Naive thymus-derived CD8-positive, alpha-beta T cell (primary cell): ENCODE measurements at places on chromosomes 7 and 10. TPM values are rescaled to one million over a fixed set of nuclear protein-coding genes. Genes with fewer than 3 reads are reported as not detected.

FGFR2 gene
- not detected for total RNA-seq

- DNase-seq = no peak
- H3K36me3 ChIP-seq = no peaks in the 10 kb centered on the region
- H3K27me3 ChIP-seq = no peaks in the 10 kb centered on the region
- H3K27ac ChIP-seq = no peak overlapping the region
- no peaks in the 10 kb centered on the region for H3K4me1 ChIP-seq
Measured at GRCh38 chr7:71784180-71784579, 628.0 kb downstream of the CALN1 start.

- H3K4me1 ChIP-seq = no peaks in the 10 kb centered on the region
- H3K27ac ChIP-seq = no peak overlapping the region
- H3K27me3 ChIP-seq = no peaks in the 10 kb centered on the region
- no peaks in the 10 kb centered on the region for H3K36me3 ChIP-seq
- no peak for DNase-seq
- H3K4me3 ChIP-seq = no peak overlapping the region
Measured at GRCh38 chr10:94853065-94853464, 85.4 kb upstream of the CYP2C9 start.

CCL24 gene
- not detected for total RNA-seq

DNA sequence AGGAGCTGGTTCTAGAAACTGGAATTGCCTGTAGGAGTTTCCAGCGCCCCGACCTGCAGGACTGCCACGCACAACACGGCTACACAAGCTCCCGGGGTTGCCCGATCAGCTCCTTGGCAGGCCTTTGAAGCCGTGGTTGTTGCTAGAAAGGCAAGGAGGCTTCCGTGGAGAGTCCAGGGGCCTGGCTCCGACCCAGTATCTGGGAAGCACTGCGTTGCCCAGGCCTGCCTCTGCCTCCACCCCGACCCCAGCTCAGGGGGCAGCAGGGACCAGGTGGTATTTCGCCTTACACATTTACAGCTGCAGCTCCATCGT, 54.4 kb downstream of the PROSER2 start:
- H3K27ac ChIP-seq = no peak overlapping the region
- no peak for DNase-seq
- H3K4me3 ChIP-seq = no peak overlapping the region
- peaks cover 20% of the 10 kb centered on the region for H3K4me1 ChIP-seq
- peaks cover 3% of the 10 kb centered on the region for H3K27me3 ChIP-seq

- peak overlapping the region; percentile 96 for H3K27ac ChIP-seq
- H3K4me1 ChIP-seq = peaks cover 83% of the 10 kb centered on the region
- DNase-seq = no peak
- no peaks in the 10 kb centered on the region for H3K36me3 ChIP-seq
- no peaks in the 10 kb centered on the region for H3K27me3 ChIP-seq
Measured at GRCh38 chr7:44977959-44978335, 868 bp downstream of the MYO1G start.

CYP3A7 gene
- not detected for total RNA-seq

DNA sequence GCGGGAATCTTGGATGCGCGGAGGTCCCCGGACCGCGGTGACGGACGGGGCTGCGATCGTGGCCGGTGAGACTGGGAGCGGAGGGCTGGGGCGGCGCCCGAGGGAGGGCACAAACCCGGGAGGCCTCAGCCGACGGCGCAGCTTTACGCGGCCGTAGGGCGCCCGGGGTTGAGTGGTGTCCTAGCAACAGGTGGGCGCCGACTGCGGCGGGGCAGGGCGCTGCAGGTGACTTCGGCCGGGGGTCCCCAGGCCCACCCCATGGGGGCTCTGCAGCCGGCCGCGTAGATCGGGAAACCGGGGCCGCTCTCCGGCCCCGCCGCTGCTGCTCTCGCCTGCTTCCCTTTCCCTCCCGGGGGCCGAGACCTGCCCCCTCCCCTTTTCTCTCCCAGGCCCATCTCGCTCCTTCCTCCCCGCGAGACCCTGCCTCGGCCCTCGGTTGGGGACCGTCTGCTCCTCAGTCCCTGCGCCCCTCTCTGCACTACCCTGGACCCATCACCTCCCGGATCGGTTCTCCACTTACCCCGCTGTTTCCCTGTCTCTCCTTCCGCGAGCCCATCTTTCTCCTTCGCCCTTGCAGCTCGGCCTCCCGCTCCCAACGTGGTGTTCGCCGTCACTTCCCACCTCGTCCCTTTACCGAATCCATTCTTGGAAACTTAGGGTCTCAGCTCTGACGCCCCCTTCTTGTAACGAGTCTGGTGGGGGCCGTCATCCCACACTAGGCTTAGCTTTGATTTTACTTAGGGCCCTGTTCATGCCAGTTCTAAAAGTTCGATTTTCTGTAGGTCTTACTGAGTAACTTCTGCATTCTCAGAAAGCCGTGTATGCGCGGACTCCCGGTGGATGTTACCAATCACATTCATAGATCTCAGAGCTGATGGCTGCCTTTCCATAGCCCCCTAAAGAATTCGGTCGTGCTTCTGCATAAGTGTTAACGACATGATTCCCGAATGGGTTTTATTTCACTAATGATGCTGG, 18.5 kb upstream of the ACBD5 start:
- no peaks in the 10 kb centered on the region for H3K36me3 ChIP-seq
- peaks cover 18% of the 10 kb centered on the region for H3K4me1 ChIP-seq
- peak overlapping the region; percentile 91 for H3K4me3 ChIP-seq

GRCh38 chr7:698515-699475, 27.7 kb upstream of the DNAAF5 start:
- no peak for DNase-seq
- no peaks in the 10 kb centered on the region for H3K27me3 ChIP-seq
- peaks cover 32% of the 10 kb centered on the region for H3K36me3 ChIP-seq
- H3K4me3 ChIP-seq = no peak overlapping the region
- H3K4me1 ChIP-seq = peaks cover 7% of the 10 kb centered on the region
- no peak overlapping the region for H3K27ac ChIP-seq

DNA sequence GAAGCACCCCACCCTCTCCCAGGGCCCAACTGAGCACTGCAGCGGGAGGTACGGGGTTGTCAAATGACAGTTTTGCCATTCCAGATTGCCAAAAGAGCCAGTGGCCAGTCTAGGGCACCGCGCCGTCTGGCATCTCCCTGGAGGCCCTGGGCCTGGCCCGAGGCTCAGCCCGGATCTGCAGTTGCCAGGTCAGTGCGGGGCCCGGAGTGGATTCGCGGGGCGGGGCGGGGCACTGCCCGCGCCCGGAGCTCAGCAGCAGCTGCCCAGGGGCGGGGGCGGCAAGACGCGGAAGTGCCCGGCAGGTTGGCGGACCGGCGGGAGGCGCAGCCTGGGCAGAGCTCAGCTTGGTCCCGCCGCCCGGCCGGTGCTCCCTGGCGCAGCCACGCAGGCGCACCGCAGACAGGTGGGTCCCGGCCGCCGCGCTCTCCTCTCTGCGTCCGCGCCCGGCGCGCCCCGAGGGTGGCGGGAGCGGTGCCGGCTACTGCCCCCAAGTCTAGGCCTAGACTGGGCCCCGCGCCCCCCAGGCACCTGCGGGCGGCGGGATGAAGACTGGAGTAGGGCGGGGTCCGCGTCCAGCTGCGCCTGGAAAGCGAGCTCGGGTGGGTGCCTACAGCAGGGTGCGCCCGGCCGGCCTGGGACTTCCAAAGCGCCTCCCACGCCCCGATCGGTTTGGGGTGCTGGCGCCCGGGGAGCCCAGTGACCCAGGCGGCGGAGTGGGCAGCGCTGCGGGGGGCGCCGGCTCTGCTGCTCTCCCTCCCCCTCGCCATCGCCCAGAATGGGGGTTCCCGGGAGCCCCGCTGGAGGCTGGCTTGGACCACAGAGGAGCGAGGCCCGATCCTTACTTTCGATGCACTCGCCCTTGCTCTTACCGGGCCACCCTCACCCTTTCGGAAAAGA, at the start of gene IRF5:
Gene IRF5 (plus strand): TSS at position 281 of the 897 bp plus-strand sequence. CDS start 4,155 bp downstream, outside the sequence.
- peaks cover 29% of the 10 kb centered on the region for H3K27me3 ChIP-seq
- peaks cover 40% of the 10 kb centered on the region for H3K4me1 ChIP-seq
- DNase-seq = no peak
- H3K36me3 ChIP-seq = peaks cover 6% of the 10 kb centered on the region

MARVELD1 gene
- total RNA-seq = 1.1 TPM

RBP3 gene
- total RNA-seq = not detected

DNA sequence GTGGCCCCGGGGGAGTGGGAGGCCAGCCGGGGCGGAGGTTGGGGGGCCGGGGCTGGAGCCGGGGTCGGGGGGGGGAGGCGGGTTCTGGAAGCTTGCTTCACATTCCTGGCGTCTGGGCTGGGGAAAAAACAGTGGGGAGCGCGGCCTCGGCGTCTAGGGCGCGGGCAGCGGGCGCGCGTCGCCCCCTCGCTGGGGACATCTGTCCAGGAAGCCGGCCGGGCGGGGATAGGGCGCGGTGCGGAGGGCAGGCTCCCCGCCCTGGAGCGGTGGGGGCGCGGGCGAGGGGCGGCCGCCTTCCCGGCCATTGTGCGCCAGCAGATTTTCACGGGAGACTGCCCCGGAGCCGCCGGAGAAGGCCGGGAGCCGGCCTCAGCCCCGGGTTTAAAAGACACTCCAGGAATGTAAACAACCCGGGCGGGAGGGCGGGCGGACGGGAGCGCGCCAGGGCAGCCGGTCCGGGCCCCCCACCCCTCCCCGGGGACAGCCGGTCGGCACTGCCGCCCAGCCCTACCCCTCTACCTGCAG, 1.4 kb downstream of the ZMIZ1 start:
- H3K36me3 ChIP-seq = no peaks in the 10 kb centered on the region
- DNase-seq = no peak
- H3K4me3 ChIP-seq = peak overlapping the region; percentile 92
- H3K4me1 ChIP-seq = peaks cover 64% of the 10 kb centered on the region
- H3K27me3 ChIP-seq = no peaks in the 10 kb centered on the region

- H3K36me3 ChIP-seq = no peaks in the 10 kb centered on the region
- DNase-seq = no peak
- no peaks in the 10 kb centered on the region for H3K27me3 ChIP-seq
- H3K27ac ChIP-seq = no peak overlapping the region
- H3K4me3 ChIP-seq = no peak overlapping the region
- no peaks in the 10 kb centered on the region for H3K4me1 ChIP-seq
Measured at GRCh38 chr10:110480387-110480786, 17.3 kb upstream of the DUSP5 start.

PRSS58 gene
- not detected for total RNA-seq

SFTPA2 gene
- total RNA-seq = not detected

DNA sequence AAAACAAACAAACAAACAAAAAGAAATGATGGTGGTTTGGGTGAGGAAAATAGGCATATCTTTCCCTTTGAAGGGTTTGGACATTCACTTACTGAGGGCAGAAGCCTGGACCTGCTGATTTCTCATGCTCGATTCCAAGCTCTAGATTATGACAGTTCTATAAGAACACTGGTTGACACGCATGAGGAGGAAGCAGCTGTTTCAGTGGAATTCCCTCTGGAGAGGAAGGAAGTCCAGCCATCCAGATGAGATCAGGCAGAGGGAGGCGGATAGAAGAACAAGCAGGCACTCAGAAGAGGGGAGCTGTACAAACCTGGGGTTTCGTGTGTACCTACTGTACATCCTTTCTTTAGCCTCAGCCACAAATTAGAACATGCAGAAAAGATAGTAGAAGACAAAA, 691.9 kb downstream of the INHBA start:
- H3K4me1 ChIP-seq = no peaks in the 10 kb centered on the region
- no peaks in the 10 kb centered on the region for H3K36me3 ChIP-seq
- no peak for DNase-seq
- no peak overlapping the region for H3K4me3 ChIP-seq
- no peak overlapping the region for H3K27ac ChIP-seq
